ENCODE measurements at places on chromosomes 1 and 21. TPM values are rescaled to one million over a fixed set of nuclear protein-coding genes. Genes with fewer than 3 reads are reported as not detected.

The COL8A2 gene
- 10.8 TPM for total RNA-seq

DNA sequence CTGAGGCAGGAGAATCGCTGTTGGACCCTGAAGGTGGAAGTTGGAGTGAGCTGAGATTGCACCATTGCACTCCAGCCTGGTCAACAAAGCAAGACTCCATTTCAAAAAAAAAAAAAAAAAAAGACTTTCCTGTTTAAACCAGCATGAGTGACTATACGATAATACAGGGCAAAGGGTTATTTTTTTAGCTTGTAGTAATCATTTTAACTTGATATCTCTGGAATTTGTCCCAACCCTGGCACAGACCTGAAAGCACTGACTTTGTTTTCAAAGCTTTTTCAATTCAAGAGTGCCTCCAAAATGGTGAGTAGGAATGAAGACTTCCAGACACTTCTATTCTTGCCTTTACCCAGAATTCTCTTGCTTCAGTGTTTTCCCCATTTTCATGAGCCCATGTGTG, 4.4 kb upstream of the TMCO2 start:
- DNase-seq = no peak

DNA sequence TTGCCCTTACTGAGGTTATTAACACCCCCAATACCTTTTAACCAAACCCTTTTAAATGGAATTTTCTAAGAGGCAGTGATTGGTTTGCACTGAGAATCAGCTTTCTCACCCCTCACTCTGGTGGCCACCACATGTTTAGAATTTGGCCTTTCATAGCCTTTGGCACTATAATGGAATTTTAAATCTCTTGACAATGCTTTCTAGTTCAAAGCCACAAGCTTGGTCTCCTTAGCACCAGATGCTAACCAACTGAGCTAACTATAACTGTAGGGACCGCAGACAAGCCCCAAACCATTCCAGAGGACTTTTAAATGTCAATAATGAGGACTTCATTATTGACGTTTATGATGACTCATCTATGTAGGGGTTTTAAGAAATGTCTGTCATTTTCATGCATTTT, 238.7 kb upstream of the SNX7 start:
- no peak for DNase-seq

- DNase-seq = no peak
Measured at GRCh38 chr1:150532860-150533259, 16.3 kb upstream of the ADAMTSL4 start.

DNA sequence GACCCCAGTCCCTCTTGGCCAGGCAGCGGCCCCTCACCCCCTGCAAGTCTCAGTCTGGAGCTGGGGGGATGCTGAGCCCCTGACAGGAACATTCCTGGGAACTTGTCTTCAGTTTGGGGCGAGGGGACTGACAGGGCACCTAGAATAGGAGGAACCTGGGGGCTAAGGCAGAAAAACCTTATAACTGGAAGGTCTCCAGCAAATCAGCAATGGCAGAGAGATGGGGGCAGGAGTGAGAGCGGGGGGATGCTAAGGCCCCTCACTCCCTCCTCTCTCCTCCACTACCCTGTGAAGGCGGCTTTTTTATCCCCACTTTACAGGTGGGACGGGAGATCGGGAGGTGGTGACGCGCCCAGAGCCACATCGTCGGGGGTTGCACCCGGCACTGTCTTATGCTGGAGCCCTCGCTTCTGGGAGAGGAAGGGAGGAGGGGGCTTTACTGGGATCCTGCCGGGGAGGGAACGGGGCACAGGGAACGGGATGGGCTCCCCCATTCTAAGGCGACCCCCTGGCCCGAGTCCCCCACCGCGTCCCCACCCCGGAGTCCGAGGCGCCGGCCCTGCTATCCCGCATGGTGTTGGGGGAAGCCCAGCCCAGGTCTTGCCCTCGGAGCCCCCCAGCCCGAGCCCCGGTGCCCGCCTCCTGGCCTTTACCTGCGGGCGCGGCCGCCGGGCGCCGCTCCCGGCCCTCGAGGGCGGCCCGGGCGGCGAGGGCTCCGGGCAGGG, 456 bp downstream of the COL8A2 start:
- no peak for DNase-seq

DNA sequence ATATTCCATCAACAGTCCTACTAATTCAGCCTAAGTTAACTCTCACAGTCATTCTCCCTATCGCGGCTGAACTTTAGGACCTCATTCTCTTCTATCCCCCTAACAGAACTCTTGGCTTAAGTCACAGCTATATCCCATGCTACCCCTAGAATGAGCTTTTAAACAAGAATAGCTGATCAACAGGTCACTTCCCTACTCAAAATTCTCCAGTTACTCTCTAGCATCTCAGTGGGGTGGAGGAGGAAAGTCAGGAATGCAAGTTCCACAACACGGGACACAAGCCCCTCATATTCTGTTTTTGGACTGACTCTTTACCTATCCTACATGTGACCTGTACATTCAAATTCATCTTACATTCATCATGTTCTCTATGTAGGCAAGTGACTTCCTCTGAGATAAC, 21.0 kb downstream of the MRPL39 start:
- DNase-seq = no peak
